ENCODE measurements at places on chromosomes 1 and 21. TPM values are rescaled to one million over a fixed set of nuclear protein-coding genes. Genes with fewer than 3 reads are reported as not detected.

SLC9C2 gene
- not detected for total RNA-seq

ERO1B gene
- total RNA-seq: 17.5 TPM

ADAMTSL4 gene
- total RNA-seq: 0.11 TPM

RHOC gene
- 13.5 TPM for total RNA-seq

CACHD1 gene
- 0.12 TPM for total RNA-seq

ZNF691 gene
- total RNA-seq: 16.1 TPM

L1TD1 gene
- 0.09 TPM for total RNA-seq

ARHGEF19 gene
- 7.7 TPM for total RNA-seq

SPRR3 gene
- total RNA-seq: not detected

ASAP3 gene
- total RNA-seq: 3.1 TPM

IL20 gene
- not detected for total RNA-seq

SSR2 gene
- 146 TPM for total RNA-seq

EBNA1BP2 gene
- total RNA-seq: 61.8 TPM

SEMA6C gene
- 0.67 TPM for total RNA-seq

NLRP3 gene
- 0.44 TPM for total RNA-seq

TRIM45 gene
- 1.5 TPM for total RNA-seq

Data from activated B cell treated with CpG ODN at 0.5 μM for 24 hours (primary cell).